SW 1271 (cell line): ENCODE measurements at places on chromosomes 2 and 18.

DNA sequence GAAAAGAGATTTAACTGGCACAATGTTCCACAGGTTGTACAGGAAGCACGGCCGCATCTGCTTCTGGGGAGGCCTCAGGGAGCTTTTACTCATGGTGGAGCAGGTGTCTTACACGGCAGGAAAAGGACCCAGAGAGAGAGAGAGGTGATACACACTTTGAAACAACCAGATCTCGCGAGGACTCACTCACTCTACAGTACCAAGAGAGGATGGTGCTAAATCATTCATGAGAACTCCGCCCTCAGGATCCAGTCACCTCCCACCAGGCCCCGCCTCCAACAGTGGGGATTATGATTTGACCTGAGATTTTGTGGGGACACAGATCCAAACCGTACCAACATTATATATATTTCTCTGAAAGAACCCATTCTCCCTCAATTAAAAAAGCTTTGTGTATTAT lies 79.7 kb upstream of the DOCK10 start:
- DNase-seq: no peak

DNA sequence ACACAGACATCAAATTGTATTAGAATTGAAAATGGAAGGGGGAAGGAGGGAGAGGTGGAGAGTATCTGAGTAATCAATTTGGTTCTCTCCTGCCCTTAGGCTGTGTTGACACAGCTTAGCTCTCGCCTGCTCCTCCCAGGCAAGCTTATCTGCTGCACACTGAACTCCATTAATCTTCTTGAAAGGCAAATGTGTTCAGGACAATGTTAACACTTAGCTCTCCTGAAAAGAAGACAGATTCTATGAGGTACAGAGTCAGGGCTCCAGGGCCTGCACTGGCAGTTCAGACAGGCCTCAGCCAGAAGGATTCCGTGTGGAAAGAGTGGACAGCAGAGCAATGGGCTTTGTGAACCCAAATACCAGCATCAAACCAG lies 430.0 kb upstream of the TNP1 start:
- no peak for DNase-seq

DNA sequence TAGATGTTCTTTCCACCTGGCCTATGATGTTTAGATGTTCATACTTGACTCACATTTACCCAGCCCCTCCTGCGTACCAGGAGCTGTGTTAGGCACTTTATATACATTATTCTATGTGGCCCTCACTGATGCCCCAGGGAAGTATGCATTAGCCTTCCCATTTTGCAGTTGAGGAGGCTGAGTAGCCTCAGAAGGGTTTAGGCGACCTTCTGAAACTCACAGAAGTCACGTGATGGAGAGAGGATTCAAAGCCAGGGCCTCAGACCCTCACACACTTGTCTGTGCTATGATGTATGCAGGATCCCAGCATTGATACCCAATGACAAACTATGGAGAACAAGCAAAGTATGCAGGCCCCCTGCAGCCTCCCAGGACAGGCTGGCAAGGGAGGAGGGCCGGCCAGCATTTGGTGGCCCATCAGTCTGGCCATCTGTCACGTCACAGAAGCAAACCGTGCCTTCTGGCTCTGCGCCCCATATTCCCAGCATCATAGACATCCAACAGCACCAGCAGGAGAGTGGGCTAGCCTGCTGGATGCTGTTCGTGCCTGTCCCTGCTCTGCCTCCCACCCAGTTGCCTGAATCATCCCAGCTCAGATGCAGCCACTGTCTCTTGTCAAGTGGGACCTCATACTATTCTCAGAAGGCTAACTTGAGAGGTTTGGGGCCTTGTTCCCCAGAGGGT lies 33.6 kb downstream of the EHD3 start:
- DNase-seq: no peak

GRCh38 chr2:186984966-186985365 lies 136.0 kb upstream of the ZSWIM2 start:
- no peak for DNase-seq

DNA sequence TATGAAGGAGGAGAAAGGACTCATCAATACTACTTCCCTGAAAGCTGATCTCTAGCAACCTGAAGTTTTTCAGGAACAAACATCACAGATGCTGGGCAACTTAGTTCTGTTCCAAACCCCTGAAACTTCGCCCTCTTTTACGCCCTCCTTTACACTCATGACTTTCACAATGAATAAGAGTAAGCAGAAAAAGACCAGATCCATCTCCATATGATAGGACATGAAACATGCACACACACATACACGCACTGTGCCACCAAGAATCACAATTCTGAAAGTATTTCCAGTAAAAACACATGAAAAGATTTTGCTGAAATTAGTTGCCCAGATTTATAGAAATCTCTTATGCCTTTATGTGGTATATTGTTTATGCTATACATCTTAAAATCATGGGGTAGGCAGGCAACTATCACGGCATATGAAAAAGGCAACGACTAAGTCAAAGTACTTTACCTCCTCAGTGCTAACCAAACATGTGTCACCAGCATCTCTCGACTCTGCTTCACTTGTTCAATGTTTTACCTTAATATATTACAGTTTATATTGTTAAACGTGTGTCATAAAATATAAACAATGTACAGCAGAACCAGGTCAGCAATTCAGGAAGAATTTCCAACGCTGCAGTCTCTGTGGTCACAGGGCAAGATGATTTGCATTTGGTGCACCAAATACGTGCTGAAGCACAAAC lies 47.8 kb downstream of the NHEJ1 start:
- DNase-seq: no peak

DNA sequence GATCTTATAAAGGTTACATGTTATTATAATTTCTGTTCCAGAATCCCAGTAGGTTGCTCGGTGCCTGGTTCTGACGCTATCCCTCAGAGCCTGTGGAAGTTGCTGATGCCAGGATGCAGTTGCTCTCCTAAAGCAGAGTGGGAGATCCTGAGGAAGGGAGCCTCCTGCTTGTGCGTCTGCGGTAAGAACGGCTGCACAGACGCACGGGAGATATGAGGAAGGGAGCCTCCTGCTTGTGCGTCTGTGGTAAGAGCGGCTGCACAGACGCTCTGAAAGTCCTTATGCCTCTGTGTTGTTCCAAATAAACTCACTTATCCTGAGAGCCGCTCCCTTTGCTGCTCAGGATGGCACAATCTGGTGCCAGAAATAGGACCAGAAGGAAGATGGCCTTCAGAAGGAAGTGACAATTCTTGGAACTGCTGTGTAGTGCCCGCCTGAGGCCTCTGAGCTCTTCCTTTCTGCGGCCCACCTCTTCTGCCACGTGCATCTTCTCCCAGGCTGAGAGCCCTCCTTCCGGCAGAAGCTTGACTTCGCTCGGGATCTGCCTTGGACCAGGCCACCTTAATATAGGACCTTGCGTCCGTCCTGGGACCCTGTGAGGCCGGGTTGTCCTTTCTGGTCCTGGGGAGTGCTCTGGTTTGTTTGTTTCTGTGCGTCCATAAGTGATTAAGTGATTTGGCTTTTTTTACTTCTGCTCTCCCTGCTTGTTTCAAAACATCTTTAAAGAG lies 89.5 kb downstream of the RTP5 start:
- DNase-seq: no peak

- no peak for DNase-seq
These were observed 70.4 kb downstream of the FECH start for GRCh38 chr18:57516056-57516455.

- no peak for DNase-seq
These were observed 70.4 kb downstream of the ASAP2 start for GRCh38 chr2:9276901-9277451.

- no peak for DNase-seq
These were observed 44.5 kb downstream of the DOCK10 start for GRCh38 chr2:224997802-224998201.

- DNase-seq: no peak
These were observed 143.1 kb downstream of the FAM161A start for GRCh38 chr2:61710711-61711110.

DNA sequence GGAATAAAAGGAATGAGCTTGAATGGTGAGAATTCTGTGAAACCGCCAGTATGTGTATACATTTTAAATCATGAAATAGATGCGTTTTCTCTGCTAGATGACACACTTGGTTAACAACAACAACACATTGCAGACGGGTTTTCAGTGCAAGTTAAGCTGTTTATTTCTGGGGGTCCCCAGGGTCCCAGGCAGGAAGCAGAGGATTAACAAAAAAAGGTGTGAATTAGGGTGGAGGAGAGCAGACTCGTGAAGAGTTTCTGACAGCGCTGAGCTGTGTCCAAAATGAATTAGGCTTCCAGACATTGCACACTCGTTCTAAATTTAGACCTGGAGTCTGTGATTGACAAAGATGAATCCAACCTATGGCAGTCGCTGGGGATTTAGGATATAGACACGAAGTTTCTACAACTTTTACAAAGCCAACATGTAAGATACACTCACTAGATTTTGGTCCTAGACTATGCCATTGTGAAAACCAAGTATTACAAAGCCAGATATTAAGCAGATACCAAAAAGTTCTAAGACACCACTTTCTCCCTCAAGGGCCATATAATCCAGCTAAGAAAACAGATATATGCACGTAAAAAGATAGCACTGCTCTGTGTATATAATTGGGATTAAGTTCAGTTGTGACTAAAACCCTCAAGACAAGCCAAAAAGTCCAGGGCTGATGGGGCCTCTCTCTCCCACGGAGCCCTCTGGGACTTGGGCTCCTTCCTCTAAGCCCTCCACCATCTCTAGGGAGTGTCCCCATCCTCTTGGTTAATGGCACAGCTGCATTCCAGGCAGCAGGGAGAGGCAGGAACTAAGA lies 120.2 kb downstream of the ACAA2 start:
- no peak for DNase-seq

DNA sequence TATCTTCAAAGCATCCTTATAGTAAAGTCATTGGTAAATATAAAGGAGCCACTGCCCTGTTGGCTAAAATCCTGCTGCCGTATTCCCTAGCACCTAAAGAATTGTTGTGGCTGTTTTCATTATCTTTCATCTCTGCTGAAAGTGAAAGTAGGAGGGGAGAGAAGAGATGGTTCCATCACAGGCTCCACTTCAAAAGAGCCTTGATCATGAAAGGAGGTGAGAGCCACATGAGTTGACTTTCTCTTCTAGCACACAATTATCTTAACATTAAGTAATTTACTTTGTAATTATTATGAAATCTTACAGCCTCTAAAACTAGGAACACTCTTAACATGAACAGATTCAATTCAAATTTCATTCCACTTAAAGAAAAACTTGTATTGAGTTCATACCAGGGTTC lies 1050.9 kb upstream of the LRRTM1 start:
- DNase-seq: no peak

DNA sequence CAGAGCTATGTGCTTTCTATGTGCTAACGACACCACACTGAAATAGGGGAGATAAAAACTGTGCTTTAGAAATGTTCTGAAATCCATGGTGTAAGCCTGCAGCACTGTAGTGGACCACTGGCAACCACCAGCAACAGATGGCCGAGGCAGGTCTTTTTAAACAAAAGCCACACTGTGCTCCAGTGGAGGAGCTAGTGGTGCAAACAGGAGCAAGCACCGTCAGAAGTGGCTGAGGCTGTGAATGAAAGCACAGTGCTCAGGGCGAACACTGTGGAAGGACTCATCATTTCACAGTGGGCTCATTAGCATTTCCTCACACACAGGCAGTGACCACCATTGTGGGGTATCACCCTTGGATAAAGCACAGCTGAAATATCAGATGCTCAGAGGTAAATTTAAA lies 22.9 kb upstream of the MTX2 start:
- DNase-seq: no peak

DNA sequence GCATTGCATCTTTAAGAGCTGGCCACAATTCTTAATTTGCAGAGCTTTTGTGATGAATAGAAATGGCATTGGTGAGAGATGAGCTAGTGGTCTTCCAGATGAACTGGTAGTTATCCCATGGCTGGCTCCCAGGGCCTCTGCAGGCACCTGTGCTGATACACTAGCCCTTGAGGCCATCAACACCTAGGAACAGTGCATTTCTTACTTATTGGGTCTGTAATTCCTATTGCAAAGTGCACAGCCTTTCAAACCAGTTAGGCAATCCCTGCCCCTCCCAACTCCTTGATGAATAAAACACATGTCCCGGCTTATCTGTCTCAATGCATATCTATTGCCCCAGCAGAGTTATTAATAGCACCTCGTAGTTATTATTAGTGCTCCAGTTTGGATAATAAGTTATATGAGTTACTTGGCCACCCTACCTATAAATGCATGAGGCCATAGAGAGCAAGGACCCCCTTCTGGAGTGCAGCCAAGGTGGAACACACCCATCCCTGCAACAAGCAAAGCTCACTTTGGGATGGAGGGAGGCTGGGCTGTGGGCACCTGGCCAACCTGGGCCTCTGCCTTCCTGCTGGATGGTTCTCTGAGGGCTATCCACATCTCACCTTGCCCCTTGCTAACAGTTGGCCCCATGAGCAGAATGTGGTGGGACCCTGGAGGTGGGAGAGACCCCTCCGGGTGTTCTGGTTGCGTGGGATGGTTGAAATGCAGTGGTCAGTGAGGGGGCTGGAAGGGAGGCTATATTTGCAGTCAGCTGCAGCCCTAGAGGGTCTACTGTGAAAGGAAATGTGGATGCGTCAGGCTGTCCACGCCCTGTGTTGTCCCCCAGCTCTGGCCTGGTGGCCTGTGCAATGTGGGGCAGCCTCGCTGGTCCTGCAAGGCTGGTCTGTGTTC lies 455.9 kb upstream of the HS6ST1 start:
- DNase-seq: no peak

GRCh38 chr2:220365023-220365422 lies 737.6 kb downstream of the SLC4A3 start:
- no peak for DNase-seq

- no peak for DNase-seq
These were observed 143.6 kb downstream of the OSR1 start for GRCh38 chr2:19214682-19215391.

- peak; percentile 79 for DNase-seq
These were observed 569.7 kb downstream of the RIT2 start for GRCh38 chr18:42545825-42546224.

GRCh38 chr2:35339211-35339610 lies 1016.4 kb upstream of the CRIM1 start:
- no peak for DNase-seq

GRCh38 chr2:43073401-43073825 lies 153.0 kb downstream of the ZFP36L2 start:
- no peak for DNase-seq

GRCh38 chr18:23856466-23857163 lies 157.9 kb upstream of the TTC39C start:
- no peak for DNase-seq

DNA sequence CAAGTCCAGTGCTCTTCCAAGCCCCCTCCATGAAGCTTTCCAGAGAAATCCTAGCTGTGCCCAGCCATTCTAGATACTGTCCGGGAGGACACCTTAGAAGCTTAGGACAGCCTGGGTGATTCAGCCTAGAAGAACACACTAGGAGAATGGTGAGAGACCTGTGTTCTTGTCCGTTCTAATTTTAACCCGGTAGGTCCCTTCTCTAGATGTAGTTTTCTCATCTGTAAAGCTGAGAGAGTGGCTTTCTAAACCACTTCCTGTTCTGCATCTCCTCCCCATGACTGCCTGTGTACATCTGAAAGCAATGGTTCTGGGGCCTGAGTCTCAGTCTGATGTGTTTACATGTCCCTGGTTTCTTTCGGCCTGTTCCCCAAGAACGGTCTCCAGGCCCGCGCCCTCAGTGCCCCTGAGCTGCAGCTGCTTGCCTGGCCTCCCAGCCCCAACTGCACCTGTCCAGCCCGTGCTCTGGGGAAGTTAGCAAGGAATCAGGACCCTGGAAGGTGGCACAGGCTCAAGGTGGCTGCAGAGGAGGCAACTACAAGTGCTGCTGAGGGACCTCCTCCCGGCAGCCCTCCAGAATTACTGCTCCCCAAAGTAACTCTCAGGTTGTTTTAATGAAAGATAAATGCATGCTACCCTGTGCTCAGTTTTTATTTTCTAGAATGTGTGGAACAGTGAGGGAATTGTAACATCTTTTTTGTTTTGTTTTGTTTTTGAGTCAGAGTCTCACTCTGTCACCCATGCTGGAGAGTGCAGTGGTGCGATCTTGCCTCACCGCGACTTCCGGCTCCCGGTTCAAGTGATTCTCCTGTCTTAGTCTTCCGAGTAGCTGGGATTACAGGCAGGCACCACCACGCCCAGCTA lies 105.9 kb downstream of the LBH start:
- DNase-seq: no peak
